ENCODE measurements at places on chromosomes 1 and 21.

- DNase-seq, result no peak
Observed at GRCh38 chr1:181134543-181135436, 46.3 kb downstream of the IER5 start.

DNA sequence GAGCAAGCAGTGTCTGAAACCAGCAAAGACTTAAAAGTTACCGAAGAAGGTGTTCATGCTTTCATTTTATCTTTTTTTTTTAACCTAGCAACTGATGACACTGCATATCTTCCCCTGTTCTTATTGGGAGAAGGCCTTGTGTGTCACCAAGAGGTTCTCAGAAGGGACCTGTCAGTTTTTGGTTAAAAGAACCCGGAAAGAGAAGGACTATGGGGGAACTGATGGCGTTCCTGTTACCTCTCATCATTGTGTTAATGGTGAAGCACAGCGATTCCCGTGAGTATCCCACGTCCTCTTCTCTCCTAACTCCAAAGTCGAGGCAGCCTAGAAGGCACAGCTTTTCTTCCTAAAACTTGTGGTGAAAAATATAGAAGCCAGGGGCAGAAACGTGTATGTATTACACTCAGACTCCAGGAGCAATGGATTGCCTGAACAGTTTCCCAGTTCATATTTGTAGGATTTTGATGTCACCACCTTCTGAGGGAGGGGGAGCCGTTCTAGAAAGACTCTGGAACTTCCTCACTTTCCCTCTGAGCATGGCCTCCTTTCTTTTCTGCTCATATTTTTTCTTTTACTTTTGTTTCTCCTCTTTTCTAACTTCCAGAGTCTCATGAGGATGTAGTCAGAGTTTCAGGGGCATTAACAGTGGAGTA is at the start of gene MR1:
Gene MR1, plus strand, starts transcription at position 185 of the 653 bp plus-strand sequence. Its CDS starts 25 bp downstream, at position 210.
- no peak for DNase-seq

GRCh38 chr1:175024773-175025172 is 1.5 kb upstream of the MRPS14 start:
- DNase-seq, result no peak

DNA sequence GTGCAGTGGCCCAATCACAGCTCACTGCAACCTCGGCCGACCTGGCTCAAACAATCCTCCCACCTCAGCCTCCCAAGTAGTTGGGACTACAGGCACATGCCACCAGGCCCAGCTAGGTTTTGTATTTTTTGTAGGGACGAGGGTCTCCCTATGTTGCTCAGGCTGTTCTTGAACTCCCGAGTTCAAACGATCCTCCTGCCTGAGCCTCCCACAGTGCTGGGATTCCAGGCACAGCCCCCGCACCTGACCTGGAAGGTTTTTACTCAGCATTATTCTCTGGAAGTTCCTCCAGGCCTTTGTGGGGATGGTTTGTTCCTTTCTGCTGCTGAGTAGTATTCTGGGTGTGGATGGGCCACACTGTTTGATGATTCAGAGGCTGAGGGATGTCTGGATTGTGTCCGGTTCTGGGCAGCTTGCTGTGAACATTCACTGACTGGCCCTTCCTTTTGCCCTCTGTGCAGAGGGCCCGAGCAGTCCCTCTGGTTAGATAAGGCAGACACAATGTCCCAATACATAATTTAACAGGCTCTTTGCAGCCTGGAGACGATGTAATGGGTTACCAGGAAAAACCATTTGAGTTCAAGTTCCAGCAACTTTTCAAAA is 6.0 kb upstream of the TRAPPC10 start:
- DNase-seq, result no peak

GRCh38 chr21:43976661-43977060 is 35.4 kb upstream of the TRAPPC10 start:
- no peak for DNase-seq

DNA sequence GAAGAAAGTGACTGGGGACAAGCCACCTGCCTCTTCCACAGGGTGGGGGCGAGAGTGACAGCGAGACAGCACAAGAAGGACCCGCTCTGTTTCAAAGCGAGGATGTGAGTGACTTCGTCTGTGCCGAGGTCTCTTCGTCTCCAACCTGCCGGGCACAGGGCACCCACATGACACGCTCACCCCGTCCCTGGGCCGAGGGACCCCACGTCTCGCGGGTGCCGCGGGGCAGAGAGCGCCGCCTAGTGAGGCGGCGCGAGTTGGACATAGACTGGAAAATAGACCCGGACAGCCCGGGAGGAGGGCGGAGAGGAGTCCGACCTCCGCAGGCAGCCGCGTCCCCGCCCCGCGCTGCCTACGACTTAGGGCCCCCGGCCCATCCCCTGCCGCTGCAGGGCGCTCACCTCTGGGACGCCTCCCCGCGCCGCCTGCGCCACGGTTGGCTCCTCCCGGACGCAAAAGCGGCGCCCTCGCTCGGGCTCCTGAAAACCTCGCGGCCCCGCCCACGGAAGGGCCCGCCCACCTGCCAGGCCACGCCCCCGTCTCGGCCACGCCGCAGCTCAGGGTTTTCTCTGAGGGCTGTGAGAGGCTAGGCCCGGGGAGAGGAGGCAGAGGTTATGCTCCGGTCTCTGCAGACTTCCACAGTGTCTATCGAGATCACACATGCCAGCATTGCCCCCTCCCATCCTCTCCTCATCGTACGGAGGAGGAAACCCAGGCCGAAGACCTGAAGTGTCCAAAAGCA is at the start of gene TLR5:
Gene TLR5, minus strand, starts transcription at position 454 of the 742 bp plus-strand sequence. CDS start 30,217 bp downstream, outside the sequence.
- DNase-seq, result peak; percentile 94

DNA sequence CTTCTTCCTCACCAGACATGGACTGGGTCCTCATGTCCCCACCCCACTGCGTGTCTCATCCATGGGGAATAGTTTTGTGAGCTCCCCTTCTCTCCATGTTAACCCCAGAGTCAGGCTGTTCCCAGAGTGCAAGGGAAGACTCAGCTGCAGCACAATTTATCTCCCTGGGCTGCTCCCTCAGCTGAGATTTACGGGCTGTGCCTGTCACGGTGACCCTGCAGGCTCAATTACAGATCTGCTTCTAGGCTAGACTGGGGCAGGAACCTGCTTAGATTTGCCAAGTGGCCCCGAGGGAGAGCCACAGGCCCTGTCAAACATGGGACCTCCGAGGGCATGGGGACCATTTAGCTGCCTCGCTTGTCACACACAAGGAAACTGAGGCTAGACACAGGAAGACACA is 37.8 kb downstream of the CDCP2 start:
- DNase-seq, result no peak

DNA sequence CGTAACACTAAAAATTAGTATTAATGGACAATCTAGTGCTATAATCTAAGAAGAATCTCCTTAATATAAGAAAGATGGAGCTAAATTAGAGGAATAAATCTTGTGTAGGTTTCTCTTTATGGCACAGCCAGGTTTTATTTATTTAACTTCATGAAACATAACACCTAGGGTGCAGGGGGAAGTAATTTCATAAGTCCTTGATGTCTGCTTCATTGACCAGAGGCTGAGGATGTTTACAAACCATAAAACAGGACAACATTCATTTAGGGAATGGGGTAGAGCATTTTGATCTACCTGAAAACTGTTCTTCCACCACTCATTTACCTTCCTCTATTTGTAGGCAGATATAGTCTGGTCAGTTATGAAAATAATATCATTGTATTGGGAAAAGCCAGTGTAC is 95.5 kb downstream of the NGF start:
- no peak for DNase-seq

- DNase-seq, result no peak
Observed at GRCh38 chr1:52645261-52645660, 12.3 kb downstream of the SHISAL2A start.

DNA sequence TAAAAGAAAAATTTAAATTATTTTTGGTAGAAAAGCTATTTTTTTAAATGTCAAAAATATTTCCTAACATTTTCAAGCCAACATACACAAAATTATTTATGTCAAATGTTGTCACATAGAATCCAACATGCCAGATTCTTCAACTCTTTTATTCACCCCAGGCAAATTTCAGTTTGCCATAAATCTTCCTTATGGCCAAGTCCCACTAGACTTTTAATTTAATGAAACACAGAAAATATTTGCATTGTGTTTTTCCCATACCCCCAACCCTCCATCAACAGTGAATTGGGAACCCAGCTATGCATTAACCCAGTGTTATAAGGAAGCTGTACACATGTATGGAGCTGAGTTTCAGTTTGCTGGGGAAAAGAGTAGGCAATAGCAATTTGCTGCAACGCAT is 41.4 kb downstream of the DUSP10 start:
- no peak for DNase-seq

DNA sequence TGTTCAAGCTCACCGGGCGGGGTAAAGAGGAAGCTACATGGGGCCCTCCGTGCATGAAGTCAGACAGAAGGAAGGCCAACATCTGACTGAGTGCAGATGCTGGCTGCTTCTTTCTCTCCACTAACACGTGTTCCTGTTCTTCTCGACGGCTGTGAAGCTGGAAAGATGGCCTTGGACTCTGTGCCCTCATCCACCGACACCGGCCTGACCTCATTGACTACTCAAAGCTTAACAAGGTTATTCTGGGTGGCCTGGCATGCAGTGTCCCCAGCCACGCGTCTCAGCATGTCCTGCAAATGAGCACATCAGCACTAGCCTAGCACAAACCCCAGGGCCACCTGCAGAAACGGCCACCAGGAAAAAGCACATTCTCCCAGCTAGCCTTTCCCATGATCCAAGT is 41.2 kb downstream of the ACTN2 start:
- no peak for DNase-seq

DNA sequence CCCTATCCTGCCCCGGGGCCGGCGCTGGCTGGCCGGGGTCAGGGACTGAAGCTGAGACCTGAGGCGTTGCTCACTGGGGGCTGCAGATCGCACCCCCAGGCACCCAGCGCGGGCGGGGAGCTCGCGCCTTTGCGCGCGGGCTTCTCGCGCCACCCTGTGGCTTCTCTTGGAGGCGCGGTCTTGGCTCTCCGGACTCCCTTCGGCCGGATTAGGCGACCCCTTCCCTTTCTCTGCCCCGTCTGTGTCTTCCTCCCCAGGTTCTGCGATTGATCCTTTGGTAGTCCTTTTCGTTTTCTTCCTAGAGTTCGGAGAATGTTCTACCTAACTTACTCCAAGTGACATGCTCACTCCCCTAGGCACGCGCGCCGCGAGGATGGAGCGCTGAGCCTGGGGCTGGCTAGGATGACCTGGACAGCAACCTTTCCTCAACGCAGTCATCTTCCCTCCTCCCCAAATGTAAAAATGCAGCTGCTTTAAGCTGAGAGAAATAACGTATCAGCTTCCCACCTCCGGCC is 495 bp upstream of the NTRK1 start:
- peak; percentile 86 for DNase-seq

DNA sequence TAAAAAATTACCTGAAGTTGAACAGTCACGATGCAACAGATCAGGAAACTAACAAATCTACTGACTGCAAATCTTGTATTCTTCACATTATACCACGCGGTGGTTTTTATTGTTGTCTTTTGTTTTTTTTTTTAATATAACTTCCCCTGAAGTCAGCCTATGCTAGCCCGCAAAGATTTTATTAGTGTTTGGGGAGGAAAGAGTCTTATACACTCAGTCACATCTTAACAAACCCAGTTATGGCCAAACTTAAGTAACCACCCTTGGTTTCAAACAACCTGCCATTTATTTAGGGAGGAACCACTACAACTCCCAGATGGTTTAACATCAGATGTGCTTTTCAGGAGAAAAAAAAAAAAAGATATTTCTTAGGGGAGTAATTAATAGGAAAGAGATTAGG is 15.2 kb upstream of the GPR161 start:
- DNase-seq, result no peak

DNA sequence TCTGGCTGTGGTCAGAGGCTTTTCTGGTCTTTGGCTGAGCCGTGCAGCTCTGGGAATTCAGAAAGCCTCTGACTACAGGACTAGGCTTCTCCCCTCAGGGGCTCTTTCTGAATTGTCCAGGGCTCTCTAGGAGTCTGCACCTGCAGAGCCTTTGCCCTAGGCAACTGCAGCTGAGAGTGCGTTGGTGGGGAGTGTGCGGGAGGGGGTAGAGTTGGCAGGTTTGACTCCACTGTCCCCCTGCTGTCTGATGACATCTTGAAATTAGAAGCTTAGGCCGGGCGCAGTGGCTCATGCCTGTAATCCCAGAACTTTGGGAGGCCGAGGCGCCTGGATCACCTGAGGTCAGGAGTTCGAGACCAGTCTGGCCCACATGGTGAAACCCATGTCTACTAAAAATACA is 32.9 kb downstream of the KIAA1614 start:
- DNase-seq, result no peak
